M059J (cell line): ENCODE measurements at places on chromosomes 7 and 10. TPM values are rescaled to one million over a fixed set of nuclear protein-coding genes. Genes with fewer than 3 reads are reported as not detected.

GRCh38 chr7:22827563-22827962 is 4.9 kb upstream of the TOMM7 start:
- DNase-seq, result no peak

- DNase-seq, result no peak
Measured at GRCh38 chr7:102287981-102288278, 1.3 kb downstream of the SH2B2 start.

DNA sequence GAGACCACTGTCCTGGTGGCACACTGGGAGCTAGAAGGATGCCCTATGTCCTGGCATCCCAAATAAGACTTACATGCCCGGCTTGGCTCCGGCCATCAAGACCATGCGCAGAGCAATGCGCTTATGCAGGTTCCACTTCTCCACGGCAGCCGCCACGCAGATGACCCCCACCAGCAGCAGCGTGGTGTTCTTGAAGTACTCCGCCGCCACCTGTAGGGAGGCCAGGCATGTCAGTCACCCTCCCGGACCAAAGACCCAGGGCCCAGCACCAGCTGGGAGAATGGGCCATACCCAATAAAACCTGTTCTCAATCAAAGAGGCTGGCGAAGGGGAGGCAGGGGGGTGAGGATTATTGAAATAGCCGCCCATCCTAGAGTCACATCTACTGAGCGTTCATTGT is 19.9 kb downstream of the SLC13A4 start:
- no peak for DNase-seq

DNA sequence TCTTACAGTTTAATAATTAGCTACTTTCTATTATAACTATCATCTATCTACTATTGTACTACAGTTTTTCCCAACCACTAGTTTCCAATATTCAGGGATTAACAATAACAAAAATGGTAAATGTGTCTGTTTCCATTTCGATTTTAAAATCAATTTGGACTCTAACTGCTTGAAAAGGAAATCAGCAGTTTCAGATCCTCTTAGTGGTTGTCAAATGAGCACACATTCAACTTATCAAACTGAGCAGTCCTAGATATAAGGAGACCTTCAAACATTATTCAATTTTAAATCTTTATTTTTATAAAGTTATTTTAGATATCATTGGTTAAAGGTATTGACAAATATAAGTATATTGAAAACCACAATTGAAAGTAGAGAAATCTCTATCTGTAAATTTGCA is 46.8 kb upstream of the CD36 start:
- DNase-seq, result no peak

DNA sequence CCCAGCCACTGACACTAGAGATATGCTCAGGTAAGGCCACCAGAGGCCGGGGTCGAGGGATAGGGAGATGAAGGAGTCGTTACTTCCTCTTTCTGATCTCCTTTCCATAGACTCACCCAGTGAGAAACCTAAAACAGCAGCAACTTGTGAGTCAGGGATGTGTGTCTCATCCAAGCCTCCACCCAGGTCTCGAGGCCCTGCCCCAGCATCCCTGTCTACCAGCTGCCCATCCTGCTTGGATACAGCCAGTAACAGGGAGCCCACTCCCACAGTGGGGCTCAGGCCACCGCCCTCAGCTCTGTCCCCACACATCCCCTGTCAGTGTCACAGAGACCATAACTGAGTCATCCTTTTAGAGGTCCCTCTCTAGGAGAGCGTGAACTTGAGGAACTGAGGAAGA is 49.6 kb upstream of the CHST15 start:
- no peak for DNase-seq

DNA sequence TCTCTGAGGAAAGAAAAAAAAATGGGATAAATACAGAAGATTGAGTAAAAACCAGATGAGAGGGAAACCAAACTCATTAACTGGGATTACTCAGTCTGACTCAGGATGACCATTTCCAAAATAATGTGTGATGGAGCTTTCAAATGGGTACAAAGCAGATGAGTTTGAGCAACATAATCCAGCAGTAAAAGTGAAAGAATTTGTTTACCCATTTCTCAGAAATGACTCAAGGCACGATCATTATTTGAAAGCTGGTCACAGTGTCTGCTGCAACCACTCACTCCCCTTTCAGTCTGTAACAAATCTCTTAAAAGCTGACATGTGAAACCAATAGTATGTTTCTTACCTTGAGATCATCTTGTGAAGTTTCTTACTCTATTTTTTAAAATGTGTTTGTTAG is 104.7 kb upstream of the KLF14 start:
- DNase-seq, result peak; percentile 94

The MMP21 gene
- 0.05 TPM in 1 of 2 replicates, not detected in the other for total RNA-seq

GRCh38 chr7:66689081-66689480 is 51.5 kb upstream of the RABGEF1 start:
- no peak for DNase-seq

- DNase-seq, result peak; percentile 57
Measured at GRCh38 chr7:64951250-64951848, 39.5 kb downstream of the ZNF117 start.

The PRDX3 gene
- total RNA-seq, result 357 and 393 TPM in 2 replicates

GRCh38 chr7:26374647-26375373 is 83.1 kb downstream of the SNX10 start:
- no peak for DNase-seq

The ZNF117 gene
- 4.7 and 5.0 TPM in 2 replicates for total RNA-seq

The SLC18A2 gene
- total RNA-seq, result not detected in 2 replicates

GRCh38 chr10:110637558-110638053 is 6.5 kb upstream of the RBM20 start:
- no peak for DNase-seq

GRCh38 chr7:132520591-132521280 is 55.5 kb downstream of the PLXNA4 start:
- DNase-seq, result no peak

The SLC16A9 gene
- 0.07 TPM in 1 of 2 replicates, not detected in the other for total RNA-seq

GRCh38 chr7:123876557-123877256 is 31.7 kb downstream of the HYAL4 start:
- DNase-seq, result no peak

- no peak for DNase-seq
Measured at GRCh38 chr7:135755351-135755753, 6.7 kb upstream of the FAM180A start.

The GALNT17 gene
- total RNA-seq, result not detected in 2 replicates

DNA sequence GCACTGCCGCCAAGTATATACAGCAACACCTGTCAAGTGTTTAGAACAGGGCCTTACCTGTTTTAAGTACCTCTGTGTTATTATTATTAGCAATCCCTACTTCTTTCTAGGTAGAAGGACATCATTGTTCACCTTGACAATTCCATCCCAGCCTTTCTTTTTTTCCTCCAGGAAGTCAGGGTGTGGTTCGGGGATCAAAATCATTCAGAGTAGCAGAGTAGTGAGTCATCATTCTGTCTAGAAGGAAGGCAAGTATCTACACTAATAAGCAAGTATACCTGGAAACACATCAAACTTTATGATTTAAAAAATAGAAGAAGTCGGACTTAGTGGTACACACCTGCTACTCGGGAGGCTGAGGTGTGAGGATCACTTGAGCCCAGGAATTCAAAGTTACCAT is 25.5 kb upstream of the CAPZA2 start:
- DNase-seq, result peak; percentile 54

DNA sequence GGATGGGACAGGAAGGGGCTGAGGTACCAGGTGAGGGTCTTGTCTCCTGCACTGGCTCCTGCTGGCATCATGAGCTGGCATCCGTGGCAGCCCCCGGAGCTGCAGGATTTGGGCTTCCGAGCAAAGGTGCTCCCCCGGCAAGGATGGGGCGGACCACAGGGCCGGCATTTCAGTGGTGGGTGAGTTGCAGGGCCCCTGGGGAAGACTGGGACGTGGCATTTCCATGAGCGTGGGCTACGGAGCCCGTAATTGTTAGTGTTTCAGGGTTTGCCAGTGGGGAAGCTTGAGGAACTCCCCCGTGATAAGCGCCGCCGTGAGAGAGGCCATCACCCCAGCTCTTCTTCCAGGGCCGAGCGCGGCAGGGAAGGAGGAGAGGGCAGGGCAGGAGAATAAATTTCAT is 235.6 kb downstream of the MGMT start:
- DNase-seq, result no peak

The OPN1SW gene
- not detected in 2 replicates for total RNA-seq

DNA sequence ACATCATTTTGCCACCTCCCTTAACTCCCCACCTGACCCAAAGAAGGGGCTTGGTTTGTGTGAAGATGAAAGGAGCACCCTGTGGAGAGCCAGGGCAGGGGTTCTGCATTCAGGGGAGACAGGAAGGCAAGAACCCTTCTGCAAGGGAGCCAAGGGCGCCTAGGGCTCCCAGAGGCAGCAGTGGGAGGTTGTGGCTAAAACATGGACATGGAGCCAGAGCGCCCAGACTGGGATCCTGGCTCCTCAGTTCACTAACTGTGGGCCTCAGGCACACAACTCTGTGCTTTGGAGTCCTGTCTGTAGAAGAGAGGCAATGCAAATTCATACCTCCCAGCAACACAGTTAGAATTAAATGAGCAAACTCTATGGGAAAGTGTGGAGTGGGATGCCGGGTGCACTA is 123.1 kb upstream of the MACROH2A2 start:
- DNase-seq, result no peak

The HPSE2 gene
- total RNA-seq, result 0.57 and 0.86 TPM in 2 replicates

- DNase-seq, result peak; percentile 70
Measured at GRCh38 chr7:14457568-14458453, 444.7 kb downstream of the DGKB start.

The OR6V1 gene
- total RNA-seq, result not detected in 2 replicates

- no peak for DNase-seq
Measured at GRCh38 chr7:47221826-47222225, 360.1 kb downstream of the TNS3 start.
